ENCODE measurements at places on chromosomes 13 and 19.
A peak's percentile ranks its signal among the peaks of the same experiment; 100 is the strongest.

DNA sequence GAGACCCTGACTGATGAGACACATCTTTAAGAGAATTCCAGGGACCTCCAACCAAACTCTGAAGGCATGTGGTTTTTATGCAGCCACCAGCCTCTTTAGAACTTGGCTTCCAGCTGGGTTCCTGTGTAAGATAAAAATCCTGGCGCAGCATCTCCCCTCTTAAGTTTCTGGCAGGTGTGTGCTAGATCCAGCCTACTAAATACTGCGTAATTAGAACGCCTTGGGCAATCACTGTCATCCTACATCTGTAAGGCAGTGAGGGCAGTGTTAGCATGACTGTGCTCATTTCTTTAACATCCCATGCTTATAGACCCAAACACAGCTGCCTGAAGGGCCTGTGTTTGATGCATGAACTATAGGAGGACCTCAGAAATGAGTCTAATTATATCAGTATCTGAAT is 173.5 kb upstream of the OBI1 start:
- DNase-seq = no peak

DNA sequence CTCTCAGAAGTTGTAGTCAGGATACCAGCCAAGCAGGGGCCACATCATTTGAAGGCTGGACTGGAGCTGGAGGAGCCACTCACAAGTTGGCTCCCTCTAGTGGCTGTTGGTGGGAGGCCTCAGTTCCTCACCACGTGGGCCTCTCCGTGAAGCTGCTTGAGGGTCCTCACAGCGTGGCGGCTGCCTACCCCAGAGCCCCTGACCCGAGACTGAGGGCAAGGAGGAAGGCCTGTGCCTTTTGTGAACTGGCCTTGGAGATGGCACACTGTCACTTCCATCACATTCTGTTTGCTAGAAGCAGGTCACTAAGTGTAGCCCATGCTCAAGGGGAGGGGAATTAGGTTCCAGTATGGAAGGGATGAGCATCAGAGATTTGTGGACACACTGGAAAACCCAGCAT is 14.6 kb downstream of the GNA11 start:
- DNase-seq = peak; percentile 35

- DNase-seq = no peak
These were observed 184.2 kb downstream of the ABCC4 start for GRCh38 chr13:95117092-95117491.

DNA sequence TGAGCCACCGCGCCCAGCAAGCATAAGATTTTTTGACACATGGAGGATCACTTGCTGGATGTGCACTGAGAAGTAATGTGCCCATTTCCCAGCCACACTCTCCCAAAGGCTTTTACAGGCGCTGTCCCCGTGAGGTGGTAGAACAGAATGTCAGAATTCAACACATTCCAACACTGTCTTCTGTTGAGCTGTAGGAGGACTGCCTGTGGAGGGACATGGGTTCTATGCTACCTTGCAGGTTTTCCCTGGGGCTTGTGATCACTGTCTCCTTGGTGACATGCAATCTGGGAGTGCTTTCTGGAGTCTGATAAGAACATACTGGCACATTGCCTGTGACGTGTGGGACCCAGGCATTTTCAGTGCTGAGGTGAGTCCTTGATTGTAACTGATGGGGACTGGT is 38.5 kb downstream of the DPRX start:
- no peak for DNase-seq

DNA sequence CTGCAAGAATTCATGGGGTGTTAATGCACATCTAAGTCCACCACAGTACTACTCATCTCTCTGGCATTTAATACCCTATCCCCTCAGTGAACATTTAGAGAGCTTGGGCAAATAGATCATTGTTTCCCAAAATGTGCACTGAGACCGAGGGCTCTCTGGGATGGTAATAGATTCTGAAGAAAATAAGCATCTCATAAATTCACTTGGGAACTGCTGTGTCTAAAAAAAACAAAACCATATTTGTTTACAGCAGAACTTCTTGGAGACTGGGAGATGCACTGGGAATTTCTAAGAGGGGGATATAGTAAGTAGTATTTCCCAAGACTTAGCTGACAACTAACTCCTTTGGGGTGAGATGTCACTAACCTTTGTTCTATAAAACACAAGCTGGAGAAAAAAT is 58.4 kb downstream of the ENOX1 start:
- no peak for DNase-seq

DNA sequence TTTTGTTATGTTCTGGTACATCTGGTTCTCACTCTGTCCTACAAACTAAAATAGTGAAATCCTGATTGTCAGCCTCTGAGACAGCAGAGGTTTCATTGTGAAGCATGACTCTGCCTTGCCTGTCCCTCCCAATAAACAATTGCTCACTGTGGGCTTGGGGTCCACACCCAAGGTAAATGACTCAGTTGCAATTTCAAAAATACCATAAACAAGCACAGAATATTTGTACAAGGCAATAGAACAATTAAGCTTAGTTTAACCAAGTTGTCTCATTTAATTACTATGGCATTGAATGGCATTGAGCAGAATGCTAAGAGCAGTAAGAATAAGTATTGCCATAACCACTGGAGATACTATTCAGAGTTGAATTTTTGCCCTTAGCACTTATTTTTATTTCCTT is 353.6 kb downstream of the SPRY2 start:
- no peak for DNase-seq

DNA sequence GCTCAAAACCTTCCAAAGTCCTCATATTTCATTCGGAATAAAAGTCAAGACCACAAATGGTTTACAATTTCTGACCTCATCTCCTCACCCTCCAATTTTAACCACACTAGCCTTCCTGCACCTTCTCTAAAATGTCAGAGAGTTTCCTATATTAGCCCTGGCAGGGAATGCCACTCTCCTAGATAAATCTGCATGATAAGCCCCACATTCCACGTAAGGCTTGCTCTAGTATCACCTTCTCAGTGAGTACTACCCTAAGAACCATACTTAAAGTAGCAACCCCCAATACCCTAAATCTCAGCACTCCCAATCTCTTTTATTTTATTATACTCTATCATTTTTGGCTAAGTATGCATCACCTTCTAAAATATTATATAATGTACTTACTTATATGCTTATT is 100.5 kb upstream of the SLITRK5 start:
- no peak for DNase-seq

DNA sequence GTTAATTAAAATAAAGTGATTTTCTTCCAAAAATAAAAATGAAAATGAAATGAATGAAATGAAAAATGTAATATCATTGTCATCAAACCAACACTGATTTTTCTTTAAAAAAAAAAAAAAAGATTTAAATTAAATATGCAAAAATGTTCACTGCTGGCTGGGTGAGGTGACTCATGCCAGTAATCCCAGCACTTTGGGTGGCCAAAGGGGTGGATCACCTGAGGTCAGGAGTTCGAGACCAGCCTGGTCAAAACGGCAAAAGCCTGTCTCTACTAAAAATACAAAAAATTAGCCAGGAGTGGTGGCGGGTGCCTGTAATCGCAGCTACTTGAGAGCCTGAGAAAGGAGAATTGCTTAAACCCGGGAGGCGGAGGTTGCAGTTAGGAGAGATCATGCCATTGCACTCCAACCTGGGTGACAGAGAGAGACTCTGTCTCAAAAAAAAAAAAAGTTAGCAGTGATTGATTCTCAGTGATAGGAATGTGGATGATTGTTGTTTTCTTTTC is 44.6 kb upstream of the LSM14A start:
- DNase-seq = no peak

DNA sequence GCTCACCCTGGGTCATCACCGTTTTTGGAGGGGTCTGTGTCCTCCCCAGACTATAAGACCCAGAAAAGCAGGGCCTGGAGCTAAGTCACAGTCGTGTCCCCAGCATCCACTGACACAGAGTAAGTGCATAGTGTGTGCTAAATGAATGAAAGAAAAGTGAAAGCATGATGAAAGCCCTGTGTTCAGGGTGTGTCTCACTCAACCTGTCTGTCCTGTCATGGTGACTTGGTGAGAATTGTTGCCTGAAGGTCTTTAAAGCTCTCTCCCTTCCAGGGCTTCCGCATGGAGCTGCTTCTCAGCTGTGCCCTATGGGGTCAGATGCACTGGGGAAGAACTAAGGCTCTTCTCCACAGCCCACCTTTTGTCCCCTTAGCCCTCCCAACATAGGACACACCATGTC is 20.5 kb upstream of the IGFL1 start:
- no peak for DNase-seq

DNA sequence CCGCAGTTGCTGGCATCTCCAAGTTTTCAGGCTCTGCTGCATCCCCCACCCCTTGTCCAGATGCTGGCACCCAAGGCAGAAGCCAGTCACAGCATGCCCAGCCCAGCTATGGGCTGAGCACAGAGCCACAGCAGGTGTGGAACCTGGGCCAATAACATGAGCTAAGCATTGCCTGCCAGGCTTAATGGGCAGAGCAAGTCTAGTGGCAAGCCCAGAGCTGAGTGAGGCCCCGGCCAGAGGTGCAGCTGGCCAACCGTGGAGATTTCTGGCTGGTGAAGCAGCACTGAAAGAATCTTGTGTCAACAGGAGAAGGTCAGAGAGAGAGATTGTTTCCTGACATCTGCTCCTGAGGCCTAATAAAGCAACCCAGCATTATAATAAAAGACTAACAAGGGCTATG is 111.0 kb downstream of the B3GLCT start:
- no peak for DNase-seq

DNA sequence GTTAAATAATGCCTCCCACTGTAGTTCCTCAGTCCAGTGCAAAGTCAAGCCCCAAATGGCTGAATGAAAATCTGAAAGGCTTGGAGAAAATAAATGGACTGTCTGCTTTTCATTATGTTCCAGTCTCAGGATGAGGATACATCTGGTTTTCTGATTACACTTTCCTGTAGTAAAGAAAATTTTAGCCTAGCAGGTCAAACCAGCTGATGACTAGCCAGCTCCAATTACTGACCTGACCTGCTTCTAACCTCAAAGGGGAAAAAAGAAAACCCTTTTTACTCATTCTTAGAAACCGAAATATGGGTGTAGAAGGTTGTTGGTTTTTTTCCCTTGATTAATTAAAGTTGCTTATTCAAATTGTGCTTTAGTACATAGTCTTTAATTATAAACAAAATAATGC is 418.4 kb downstream of the EFNB2 start:
- no peak for DNase-seq

- no peak for DNase-seq
These were observed 9.3 kb upstream of the GTF3A start for GRCh38 chr13:27415116-27415515.

GRCh38 chr19:3142781-3143337 is 7.0 kb downstream of the GNA15 start:
- no peak for DNase-seq

GRCh38 chr13:51925865-51926527 is 64.2 kb downstream of the CCDC70 start:
- no peak for DNase-seq

DNA sequence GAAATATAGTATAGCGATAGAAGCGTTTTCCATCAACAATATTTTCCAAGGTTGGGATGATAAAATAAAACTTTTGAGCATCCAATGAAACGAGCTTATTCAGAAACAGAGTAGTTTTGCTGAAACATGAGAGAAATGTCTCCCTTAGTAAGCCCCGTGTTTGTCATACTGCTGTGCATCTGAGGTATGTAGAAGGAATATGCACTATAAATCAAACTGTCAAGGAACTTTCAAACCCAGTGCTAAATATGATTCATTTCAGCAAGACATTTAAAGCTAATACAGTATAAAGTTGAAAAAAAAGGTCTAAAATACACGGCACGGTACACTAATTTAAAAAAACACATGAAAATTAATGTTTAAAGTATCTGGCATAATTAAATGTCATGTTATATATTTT is 546.2 kb downstream of the SLITRK5 start:
- DNase-seq = no peak

DNA sequence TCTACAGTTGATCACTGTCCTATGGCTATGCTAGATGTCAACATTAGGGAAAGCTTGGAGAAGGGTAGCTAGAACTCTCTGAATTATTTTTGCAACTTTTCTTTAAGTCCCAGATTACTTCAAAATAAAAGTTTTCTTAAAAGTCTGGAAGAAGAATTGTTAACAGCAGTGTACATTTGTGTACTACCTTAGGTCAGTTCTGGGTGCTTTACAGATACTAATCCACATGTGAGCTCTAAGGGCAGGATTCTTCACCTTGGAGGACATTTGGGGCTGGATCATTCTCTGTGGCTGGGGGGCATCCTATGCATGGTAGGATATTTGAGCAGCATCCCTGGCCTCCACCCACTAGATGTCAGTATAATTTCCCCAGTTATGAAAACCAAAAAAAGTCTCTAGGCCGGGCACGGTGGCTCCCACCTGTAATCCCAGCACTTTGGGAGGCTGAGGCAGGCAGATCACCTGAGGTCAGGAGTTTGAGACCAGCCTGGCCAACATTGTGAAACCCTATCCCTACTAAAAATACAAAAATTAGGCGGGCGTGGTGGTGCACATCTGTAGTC is 2.8 kb downstream of the BRME1 start:
- no peak for DNase-seq

- no peak for DNase-seq
These were observed 716.5 kb upstream of the PRR20A start for GRCh38 chr13:56424246-56424645.

- no peak for DNase-seq
These were observed 25.0 kb downstream of the ELL start for GRCh38 chr19:18496980-18497256.

DNA sequence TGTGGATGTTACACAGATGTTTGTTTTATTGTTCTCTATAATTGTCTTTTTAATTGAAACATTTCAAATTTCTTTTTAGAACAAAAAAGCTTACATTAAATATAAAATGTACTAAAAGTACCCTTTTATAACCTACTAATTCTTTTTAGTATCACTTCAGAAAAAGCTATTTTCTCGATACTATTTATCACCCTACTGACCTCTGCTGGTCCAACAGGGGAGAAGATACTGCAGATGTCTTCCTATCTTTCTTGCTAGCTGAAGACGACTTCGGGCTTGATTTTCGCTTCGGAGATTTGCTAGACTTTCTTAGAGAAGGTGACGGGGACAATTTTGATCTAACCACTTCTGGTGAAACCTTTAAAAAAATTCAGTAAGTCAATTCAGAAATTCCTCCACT is 42.4 kb downstream of the ZC3H13 start:
- no peak for DNase-seq

GRCh38 chr19:18933297-18933696 is 7.7 kb downstream of the HOMER3 start:
- DNase-seq = no peak

GRCh38 chr13:47326061-47326460 is 429.2 kb upstream of the HTR2A start:
- no peak for DNase-seq

- DNase-seq = no peak
These were observed 38.4 kb downstream of the ACTN4 start for GRCh38 chr19:38685666-38686529.

GRCh38 chr19:16044746-16045145 is 31.5 kb upstream of the TPM4 start:
- no peak for DNase-seq

DNA sequence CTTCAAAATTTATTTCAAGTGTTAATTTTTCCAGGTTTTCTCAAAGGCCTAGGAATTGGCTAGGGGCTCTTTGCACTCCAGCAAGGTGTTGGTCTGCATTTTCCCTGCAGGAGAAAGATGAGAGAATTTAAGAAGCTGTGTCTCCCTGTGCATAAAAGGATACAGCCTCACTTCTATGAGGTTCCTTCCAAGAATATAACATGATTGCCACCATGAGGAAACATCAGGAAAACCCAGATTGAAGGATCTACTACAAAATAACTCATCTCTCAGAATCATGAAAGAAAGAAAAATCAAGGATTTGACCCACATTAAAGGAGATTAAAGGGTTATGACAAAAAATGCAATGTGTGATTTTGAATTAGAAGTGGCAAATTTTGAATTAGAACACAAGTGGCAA is 69.9 kb downstream of the RUBCNL start:
- no peak for DNase-seq

GRCh38 chr19:15671891-15672579 is 852 bp upstream of the CYP4F12 start:
- no peak for DNase-seq

All from stimulated activated CD8-positive, alpha-beta memory T cell treated with anti-CD3 and anti-CD28 coated beads, Interleukin-4, amount 100 ng/mL, for 1 hour (primary cell).